Activated CD4-positive, alpha-beta T cell treated with anti-CD3 and anti-CD28 coated beads, Interleukin-2, amount 50 U/mL, for 48 hours (primary cell): ENCODE measurements at places on chromosomes 16 and 17.
A peak's percentile ranks its signal among the peaks of the same experiment; 100 is the strongest.

DNA sequence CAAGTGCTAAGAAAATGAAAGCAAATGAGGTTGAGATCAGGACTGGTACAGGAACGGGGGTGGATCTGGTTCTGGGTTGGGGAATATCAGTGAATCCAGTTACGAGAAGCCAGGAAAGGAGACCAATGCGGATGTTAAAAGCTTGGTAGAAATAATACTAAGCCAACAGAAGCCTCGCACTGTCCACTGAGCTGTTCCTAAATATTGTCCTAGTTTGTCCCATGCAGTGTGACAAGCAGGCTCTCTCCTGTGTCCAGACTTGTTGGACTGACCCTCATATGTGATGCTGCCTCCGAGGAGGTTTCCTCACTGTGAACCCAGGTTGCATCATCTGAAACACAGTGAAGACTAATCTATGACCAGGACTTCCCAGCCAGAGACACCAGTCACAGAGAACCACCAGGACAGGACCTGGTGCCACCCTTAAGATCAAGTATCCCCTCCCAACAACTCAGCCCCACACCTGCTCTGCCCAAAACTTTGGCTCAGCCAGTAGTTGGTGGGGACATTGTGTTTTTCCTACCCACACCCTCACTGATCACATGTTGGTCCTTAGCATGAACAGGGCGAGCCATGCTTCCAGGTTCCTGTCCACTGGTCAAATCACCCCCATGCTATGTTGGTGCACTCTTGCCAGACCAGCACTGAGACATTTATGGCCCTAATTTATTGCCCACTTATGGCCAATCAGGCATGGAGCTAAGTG is 32.7 kb upstream of the SCNN1B start:
- no peak for DNase-seq

GRCh38 chr17:74678541-74678940 is 34.2 kb downstream of the CD300LF start:
- no peak for DNase-seq

DNA sequence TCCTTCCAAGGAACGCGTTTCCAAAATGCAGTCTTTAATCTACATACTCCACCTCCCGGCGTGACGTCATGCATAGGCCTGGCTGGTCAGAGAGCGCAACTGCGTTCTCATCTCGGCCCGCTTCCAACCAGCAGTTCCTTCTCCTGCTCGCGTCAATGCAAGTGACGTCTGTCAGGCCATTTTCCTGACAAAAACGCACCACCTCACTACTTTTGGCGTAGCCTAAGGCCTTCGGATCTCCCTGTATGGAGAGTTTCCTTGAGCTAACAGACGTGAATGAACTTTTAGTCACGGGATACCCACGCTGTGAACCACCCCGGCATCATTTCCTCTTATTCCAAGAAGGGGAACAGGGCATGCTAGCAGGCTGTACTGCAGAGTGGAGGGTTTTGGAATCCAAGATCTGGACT is 25.0 kb downstream of the TEX14 start:
- DNase-seq, result peak; percentile 50

DNA sequence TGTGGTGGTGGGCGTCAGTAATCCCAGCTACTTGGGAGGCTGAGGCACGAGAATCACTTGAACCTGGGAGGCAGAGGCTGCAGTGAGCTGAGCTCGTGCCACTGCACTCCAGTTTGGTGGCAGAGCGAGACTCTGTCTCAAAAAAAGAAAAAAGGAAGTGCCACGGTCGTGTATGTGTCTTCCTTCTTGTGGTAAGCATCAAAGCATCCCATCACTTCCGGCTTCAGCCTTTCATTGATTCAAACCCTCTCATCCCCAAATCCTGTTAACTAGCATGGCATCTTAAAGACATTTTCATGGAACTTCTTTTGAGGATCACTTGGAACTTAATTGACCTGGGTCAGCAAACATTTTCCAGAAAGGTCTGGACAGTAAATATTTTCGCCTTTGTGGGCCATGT is 126.2 kb downstream of the CPPED1 start:
- DNase-seq, result no peak

DNA sequence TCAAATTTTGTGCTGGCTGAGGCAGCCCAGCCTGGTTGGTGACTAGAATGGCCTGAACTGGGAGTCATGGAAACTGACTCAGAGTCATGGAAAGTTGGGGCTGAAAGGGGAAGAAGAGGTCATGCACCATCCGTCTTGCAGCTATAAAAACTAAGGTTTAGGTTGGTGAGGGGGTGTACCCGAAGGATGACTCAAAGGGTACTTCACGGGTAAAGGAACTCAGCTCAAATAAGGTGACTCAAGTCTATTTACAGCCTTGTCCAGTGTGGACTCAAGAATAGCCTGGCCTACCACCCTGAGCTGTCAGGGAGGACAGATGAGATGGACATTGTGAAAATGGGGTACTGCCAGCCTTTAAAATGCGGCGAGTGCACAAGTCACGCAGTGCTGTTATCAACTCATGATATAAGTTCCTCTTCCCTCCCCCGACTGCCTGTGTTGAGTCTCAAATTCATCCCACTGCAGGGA is 18.6 kb downstream of the CD300LB start:
- DNase-seq, result peak; percentile 52

DNA sequence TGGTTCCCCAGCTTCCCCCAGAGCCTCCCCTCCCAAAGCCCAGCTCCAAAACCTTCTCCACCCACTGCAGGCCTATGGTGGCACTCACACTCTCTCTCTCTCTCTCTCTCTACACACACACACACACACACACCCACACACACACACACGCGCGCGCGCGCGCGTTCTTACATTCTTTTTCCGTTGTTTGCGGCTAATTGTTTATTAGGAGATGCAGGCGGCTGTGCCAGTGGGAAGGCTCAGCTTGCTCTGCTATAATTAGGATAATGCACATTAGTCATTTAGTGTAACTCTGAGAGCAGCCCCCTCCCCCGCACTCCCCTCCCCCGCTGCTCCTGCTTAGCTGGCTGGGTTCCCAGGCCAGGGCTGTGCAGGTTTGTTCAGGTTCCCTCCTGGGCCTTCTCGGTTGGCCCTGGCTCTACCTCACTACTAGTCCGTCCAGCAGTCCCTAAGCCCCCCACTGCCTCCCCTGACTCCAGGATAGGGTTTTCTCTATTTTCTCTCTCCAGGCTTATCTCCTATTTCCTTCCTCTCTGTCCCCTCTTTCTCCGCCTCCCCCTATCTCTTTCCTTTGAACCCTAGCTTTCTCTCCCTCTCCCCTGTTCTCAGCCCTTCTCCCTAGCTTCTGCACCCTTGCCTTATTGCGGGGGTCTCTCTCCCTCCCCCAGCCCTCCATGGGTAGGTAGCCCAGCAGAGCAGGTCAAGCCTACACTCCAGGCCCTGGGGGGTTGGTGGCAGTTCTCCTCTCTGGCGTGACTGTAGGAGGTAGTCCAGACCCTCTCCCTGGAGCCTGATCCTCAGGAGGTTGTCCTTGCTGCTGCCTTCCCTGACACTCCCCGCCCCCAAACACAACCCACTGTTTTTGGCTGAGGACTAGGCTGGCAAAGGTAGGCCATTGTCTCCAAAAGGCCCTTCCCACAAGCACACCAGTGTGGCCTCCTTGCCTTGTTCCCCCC is 34.0 kb downstream of the TMEM132E start:
- no peak for DNase-seq

- DNase-seq, result no peak
These were observed 6.2 kb downstream of the TMC6 start for GRCh38 chr17:78122216-78122930.

- peak; percentile 85 for DNase-seq
These were observed 24.2 kb downstream of the STAT5A start for GRCh38 chr17:42312285-42313130.

GRCh38 chr16:85051067-85051581 is 23.5 kb downstream of the KIAA0513 start:
- DNase-seq, result no peak

- DNase-seq, result no peak
These were observed 76.5 kb upstream of the GSE1 start for GRCh38 chr16:85536411-85537330.

DNA sequence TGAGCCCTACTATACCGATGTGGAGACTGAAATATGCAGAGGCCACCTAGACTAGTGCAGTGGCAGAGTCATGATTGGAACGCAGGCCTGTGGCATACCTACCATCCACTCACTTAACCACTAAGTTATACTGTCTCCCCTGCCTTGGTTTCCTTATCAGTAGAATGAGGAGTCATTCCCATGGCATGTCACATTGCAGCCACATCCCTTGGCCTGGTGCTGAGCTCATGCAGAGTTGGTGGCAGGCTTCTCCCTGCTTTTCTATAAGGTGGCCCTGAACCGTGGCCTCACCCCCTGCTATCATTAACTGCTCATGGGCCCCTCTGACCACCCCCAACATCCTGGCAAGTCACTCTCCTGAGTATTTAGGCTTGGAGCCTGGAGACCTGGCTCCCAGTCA is 212.5 kb downstream of the KATNIP start:
- no peak for DNase-seq

DNA sequence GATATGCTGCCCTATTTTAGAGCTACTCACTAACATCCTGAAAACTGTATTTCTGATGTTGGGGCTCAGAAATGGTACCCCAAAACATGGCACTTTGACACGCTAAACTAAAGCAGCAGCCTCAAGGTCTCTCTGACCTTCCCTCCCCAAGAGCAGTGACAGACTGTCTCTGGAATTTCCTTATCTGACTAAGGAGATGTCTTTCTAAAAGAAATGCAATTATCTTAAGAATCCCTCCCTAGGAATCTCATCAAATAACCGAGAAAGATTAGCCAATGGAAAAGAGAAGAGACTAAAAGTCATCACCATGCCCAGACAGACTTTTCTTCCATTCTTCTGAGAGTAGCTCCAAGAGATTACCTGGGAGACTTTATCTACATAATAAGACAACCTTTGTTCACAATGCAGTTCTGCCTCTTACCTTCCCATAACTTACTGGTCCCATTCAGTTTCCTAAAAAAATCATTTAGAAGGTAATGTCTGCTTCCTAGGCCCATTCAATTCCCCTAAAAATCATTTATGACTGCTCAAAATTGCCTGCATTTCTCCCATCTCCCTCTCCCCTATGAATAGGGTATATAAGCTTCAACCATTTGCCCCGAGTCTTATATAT is 123.9 kb downstream of the CPPED1 start:
- DNase-seq, result no peak
